Naive B cell (primary cell): ENCODE measurements at places on chromosomes 1 and 21.

DNA sequence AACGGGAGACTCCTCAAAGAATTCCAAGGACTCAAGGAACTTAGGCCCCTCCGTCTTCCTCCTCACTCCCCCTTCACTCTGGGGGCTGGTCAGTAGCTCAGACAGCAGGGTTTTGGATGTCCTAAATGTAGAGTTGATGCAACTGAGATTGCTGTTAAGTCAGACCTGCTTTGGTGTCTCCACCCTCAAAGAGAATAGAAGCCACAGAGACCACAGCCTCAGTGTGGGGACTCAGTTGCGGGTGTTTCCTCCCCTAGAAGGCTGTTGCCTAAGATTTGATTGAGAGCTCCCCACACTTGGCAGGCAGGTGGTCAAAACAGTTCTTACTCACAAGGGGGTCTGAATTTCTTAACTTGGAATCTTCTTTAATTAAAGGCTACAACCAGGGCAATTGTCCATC lies 7.6 kb downstream of the MAN1C1 start:
- no peak for DNase-seq

- no peak for DNase-seq
Measured at GRCh38 chr1:221562542-221563475, 179.1 kb downstream of the DUSP10 start.

DNA sequence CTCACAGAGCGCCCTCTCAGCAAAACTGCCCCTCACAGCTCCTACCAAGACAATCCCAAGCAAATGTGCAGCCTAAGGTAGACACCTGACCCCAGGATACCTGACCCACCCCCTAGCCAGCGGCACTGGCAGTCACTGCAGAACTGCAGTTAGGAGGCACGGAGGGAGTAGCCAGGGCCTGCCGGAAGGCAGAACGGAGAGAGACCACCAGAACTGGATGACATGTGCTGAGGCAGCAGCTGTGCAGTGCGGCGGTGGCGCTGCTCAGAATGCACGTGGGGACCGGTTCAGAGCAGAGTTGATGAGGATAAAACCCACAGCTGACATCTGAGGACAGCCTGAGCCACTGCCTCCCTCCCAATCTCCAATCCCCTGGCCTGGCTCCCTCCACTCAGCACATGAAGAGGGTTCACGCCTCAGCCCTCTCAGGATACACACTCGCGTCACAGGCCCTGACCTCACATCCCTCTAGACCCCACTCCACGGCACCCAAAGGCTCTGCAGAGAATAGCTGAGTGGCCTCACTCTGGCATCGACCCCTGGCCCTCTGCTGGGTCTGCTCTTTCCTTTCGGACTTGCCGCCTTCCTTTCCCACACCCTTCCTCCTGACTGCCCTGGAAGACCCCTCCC lies 29.6 kb downstream of the UBE2G2 start:
- DNase-seq: no peak

GRCh38 chr1:111880881-111881837 lies 108.3 kb downstream of the KCND3 start:
- no peak for DNase-seq

GRCh38 chr21:45072738-45073300 lies 1.6 kb upstream of the ADARB1 start:
- no peak for DNase-seq
